Posterior cingulate gyrus (tissue), 11 donors: ENCODE measurements at places on chromosomes 7 and 10.

DNA sequence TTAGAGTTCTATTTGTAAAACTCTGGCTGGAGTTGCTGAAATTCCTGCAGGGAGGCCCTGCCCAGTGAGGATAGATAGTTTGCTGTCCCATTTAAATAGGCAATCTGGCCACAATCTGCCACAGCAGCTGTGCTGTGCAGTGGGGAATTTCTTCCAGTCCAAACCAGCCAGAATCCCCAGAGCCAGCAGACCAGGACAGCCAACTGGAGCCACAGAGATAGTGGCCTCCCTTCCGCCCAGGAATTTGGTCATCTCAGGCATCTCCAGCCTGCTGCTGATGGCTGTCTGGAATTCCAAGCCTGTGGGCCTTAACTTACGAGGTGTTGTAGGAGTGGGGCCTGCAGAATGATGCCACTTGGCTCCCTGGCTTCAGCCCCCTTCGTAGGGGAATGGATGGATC is 643.4 kb downstream of the DNAJB9 start:
- no peak for DNase-seq

DNA sequence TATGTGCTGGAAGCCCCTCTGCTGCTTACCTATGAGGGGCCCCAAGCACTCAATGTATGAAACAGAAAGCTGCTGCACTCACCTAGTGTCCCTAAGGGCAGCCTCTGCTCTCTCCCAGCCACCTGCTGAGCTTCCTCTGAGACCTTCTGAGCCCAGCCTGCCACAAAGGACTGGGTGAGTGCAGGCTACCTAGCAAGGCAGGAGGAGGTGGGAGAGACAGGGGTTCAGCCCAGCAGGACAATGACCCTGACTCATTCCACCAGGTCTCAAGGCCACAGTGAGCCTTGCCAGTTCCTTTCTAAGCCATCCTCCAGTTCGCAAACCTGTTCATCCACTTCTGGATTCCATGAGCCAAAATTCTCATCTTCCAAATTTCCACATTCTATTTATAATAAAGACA is 16.3 kb downstream of the VOPP1 start:
- DNase-seq: no peak

GRCh38 chr10:104966563-104967297 is 325.6 kb downstream of the SORCS3 start:
- DNase-seq: no peak

DNA sequence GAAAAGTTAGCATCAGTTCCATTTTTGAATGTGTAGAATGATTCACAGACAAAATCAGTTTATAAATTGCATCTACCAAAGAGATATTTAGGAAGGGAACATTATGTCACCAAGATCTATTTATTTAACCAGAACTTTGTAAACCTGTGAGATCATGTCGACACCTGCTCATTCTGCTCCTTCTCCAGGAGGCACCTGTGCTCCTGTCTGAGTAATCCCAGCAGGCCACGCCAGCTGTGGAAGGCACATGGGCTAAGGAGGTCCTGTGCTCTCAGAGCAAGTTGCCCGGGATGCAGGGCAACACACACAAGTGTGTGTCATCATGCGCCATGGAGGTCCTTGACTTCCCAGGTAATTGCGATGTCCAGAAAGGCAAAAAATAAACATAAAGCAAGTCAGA is 45.5 kb upstream of the ADARB2 start:
- DNase-seq: no peak

- no peak for DNase-seq
Observed at GRCh38 chr10:99779335-99779734, 3.1 kb upstream of the ABCC2 start.
